CD4-positive, alpha-beta T cell treated with Interleukin-6 at 100 ng/mL for 8 hours (primary cell): ENCODE measurements at places on chromosomes 13 and 19.

DNA sequence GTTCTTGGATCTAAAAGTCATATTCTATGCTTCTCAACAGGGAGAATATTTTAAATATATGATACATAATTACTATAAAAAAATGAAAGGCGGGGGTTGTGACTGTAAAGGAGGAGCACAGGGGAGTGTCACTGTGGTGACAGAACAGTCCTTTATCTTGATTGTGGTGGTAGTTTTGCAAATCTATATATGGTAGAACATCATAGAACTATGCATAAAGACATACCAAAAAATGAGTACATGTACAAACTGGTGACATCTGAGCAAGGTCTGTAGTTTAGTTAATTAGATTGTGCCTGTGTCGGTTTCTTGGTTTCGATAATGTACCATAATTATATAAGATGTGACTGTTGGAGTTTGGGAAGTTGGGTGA, 38.7 kb upstream of the GARRE1 start:
- no peak for DNase-seq

DNA sequence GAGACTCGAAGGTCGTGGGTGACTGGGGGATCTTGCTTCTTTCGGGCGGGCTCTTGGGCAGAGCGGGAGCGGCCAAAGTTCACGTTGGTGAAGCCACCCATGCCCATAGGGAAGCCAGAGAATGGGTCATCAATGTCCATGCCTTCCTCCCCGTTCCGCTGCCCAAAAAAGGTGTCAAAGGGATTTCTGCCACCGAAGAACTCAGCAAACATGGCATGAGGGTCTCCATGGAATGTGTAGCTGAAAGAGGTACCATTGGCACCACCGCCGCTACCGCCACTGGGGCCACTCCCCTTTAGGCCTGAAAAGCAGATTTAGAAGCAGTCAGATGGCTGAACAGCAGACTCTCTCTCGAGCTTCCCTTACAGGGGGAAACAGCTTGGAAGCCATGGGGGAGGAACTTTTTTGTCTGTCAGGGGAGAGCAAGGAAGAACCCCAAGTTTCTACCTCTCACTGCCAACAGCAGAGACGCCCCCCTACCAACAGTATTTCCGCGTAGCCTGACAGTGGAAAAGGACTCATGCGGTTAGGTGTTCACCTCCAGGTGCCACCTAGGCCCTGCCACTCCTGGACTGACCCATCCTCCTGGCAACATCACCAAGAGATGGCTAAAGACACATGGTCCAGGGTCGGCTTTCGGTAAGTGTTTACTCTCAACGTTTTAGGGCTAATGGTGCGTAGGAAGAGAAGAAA, 1.3 kb downstream of the DNAJB1 start:
- no peak for DNase-seq

- DNase-seq, result no peak
Measured at GRCh38 chr13:23763318-23763717, 125.9 kb downstream of the MIPEP start.

GRCh38 chr13:91417660-91418325, 19.4 kb downstream of the GPC5 start:
- no peak for DNase-seq

- DNase-seq, result no peak
Measured at GRCh38 chr19:41161903-41162302, 31.1 kb upstream of the CYP2S1 start.

DNA sequence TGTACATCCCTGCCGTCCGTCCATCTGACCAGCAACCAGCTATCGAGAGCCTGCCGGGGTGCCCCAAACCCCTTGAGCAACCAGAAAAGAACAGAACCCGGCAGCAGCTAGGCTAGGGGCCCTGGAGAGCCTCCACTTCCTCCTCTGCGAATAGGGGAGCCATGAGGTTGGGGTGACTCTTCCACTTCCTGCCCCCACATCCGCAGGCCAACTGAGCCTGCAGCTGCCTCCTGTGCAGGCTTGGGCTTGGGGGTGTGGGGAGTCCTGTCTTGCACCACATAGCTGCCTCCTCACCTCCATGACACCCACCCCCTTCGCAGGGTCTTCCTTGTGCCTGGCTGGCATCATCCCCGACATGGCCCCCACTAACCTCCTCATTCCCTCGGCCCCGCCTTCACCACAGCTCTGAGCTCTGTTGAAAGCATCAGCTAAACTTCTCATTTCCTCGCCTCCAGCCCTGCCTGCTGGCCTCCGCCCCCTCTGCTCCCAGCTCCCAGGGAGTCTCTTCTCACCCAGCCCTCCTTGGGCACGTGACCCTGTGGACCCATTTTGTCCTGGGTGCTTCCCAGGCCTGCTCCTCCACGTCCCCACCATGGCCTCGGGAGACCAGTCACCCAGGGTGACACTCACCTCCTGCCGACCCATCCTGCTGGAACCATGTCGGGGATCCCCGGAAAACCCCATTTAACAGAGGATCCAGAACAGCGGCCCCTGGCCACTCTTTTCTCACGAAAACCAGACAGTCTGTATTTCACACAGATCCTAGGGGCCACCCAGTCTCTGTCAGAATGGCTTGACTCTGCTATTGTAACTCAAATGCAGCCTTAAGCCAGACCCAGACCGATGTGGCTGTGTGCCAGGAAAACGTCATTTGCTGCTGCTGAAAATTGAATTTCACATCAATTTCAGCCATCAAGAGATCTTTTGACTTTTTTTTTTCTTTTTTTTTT, 50.4 kb downstream of the MYO9B start:
- DNase-seq, result peak; percentile 85

DNA sequence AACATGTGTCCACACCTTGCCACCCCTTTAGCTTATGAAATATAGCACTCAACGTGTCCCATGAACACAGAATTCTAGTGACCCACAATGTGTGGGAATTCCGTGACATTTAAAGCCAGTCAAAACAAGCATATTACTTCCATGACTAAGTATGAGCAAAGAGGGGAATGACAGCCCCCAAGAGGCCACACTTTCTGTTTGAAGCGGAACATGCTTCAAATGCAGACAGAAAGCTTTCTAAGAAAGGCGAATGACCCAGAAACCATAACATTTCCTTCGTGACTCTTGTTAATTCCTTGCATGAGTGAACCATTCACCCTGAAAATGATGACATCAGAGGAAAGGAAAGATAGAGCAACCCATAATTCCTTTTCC, 122.0 kb upstream of the FNDC3A start:
- DNase-seq, result no peak

DNA sequence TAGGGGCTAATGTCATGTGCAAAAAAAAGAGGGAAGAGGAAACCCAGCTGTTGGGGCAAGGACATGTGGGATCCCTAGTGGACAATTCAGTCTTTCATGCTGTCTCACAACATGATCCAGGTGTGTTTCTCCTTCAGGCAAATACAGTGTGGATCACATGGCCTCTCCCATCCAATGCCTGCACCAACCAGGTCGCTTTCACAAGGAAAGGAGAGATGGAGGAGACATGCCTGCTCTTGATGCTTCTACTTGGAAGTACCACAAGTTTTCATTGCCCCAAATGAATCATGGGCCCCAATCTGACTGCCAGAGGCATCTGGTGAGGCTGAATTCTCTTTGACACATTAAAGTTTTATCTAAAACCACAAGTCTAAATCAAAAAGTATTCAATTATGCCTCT, 82.1 kb downstream of the DLEU7 start:
- no peak for DNase-seq
